Stimulated activated CD4-positive, alpha-beta T cell treated with anti-CD3 and anti-CD28 coated beads, Interleukin-1b, Interleukin-23, amount 100 ng/mL, for 1 hour (primary cell): ENCODE measurements at places on chromosomes 6 and 20.

DNA sequence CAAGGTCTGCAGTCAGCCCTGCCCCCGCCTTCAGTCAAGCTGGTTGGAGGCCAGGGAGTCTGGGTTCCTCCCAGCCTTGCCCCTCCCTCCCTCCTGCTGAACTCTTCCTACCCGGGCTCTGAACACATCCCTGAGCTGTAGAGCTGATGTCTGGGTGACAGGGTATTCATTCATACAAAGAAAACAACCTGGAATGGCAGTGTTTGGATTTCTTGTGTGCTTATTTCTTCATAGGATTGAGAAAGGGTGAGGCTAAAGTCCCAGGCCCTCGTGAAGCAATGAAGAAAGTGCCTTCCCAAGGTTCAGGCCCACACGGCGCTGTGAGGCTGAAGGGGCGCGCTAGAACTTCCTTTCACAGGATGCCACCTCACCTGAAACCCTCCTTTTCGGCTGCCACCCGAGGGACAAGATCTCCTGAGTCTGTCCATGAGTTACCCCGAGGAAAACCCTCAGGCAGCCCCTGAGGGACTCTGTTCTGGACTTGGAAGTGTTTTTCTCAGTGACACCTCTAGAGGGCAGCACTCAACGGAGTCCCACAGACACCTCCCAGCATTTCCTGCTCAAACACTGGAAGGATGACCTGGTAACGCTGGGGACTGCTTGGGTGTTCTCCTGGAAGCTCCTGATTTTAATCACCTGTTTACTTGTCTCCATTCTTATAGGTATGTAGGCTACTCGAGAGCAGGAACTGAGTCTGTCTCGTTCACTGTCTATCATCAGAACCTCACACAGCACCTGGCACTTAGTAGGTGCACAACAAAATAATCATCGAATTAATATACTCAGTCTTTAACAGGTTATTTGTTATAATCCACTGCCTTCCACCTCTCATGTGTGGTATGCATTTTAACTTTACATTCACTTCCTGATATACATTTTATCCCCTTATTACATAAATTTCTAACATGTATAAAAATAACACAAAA, 11.8 kb upstream of the GSTA1 start:
- no peak for DNase-seq

- DNase-seq = no peak
Observed at GRCh38 chr6:170167657-170168159, 123.2 kb downstream of the DLL1 start.

GRCh38 chr6:16476861-16477260, 238.5 kb downstream of the GMPR start:
- DNase-seq = no peak

DNA sequence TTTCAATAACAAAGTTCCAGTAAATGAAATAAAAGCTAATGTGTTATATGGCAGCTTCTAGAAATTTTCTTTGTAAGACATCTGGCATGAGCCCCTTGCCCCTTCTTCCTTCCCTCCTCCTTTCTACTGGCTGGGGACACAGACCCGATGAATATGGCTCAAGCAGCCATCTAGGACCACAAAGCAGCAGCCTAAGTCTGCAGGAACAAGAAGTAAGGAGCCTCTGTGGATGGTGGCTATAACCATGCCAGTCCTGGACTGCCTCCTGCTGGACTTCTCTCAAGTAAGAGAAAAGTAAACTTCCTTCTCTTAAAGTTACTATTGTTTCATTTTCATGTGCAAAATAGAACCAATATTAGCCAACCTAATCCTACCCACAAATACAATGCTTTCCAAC, 114.9 kb upstream of the DST start:
- DNase-seq = no peak

- no peak for DNase-seq
Observed at GRCh38 chr20:38404016-38404415, 31.1 kb downstream of the SNHG17 start.

DNA sequence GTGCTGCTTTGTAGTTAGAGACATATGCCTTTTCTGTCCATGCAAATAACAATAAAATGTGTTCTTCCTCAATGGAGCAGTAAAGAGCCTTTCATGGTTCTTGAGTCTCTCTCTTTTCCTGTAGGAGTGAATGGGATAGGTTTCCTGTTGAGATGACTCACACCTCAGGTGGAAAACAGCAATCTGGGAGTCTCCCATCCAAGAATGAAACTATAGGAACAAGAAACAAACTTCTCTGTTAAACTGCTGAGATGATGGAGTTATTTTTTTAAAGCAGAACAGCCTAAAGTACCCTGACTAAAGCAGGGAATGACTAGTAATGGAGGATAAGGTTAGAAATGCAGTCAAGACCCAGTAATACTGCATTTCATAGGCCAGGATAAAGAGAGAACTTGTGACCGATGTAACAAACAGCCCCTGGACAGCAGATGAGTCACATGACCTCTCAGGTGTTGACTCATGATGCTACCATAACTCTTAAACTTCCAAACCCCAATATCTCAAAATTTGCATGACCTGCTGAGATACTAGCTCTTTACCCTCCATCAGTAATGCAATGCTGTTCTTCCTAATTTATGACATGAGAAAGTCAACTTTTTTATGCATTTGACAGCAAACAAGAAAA, 548.9 kb downstream of the CBLN4 start:
- no peak for DNase-seq

- no peak for DNase-seq
Observed at GRCh38 chr6:12903246-12903645, 186.7 kb downstream of the PHACTR1 start.

GRCh38 chr6:45741437-45742171, 274.1 kb downstream of the CLIC5 start:
- no peak for DNase-seq

GRCh38 chr6:155089746-155090145, 94.6 kb downstream of the TIAM2 start:
- no peak for DNase-seq

GRCh38 chr6:85824329-85824728, 181.6 kb upstream of the SYNCRIP start:
- no peak for DNase-seq

DNA sequence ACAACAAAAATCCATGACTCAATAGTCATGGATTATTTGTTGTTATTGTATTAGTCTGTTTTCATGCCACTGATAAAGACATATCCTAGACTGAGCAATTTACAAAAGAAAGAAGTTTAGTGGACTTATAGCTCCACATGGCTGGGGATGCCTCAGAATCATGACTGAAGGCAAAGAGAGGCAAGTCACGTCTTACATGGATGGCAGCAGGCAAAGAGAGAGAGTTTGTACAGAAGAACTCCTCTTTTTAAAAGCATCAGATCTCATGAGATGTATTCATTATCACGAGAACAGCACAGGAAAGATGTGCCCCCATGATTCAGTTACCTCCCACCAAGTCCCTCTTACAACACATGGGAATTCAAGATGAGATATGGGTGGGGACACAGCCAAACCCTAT, 144.3 kb upstream of the PLCB4 start:
- DNase-seq = no peak

DNA sequence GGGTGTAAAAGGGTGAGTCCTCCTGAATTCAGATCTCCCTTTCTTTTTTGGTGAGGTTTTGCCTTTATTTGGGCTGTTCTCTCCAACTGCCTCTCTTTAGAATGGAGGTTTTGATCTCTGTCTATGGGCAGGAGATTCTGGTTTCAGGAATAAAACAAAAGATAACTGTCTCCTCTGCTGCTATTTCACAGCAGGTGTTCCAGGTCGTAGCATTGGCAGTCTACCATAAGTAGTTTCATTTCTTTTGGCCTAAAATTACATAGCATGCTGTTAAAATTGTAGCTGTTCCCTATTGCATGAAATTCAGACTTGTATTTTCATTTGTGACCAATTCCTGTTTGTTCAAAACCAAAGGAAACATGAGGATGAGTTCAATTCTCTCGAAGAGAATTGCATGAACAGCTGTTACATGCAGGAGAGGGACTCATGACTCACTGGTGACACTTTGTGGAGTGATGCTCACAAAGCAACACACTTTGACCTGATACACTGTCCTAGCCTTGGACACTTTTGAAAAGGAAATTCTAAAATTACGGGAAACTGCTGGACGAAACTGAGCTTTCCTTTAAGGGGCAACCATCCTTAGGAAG, 76.8 kb upstream of the SIRPG start:
- peak; percentile 3 for DNase-seq

GRCh38 chr6:97864366-97864765, 581.4 kb upstream of the MMS22L start:
- no peak for DNase-seq

DNA sequence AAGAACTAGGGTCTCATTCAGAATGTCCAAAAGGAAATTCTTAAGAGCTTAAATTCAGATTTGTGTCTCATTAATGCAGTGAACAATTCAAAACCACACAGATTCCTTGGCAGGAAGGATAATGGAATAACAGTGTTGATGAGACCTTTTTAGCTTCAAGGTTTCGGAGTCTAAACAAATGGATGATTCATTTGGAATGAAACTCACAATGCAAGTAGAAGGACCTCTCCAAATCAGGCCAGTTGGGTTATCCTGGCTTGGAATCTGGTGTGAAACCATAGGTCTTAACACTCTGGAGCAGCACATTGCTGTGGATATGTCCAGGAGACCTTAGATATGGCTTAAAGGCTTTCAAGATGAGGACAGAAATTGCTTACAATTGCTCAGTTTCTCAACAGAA, 44.9 kb downstream of the KCTD20 start:
- DNase-seq = no peak

DNA sequence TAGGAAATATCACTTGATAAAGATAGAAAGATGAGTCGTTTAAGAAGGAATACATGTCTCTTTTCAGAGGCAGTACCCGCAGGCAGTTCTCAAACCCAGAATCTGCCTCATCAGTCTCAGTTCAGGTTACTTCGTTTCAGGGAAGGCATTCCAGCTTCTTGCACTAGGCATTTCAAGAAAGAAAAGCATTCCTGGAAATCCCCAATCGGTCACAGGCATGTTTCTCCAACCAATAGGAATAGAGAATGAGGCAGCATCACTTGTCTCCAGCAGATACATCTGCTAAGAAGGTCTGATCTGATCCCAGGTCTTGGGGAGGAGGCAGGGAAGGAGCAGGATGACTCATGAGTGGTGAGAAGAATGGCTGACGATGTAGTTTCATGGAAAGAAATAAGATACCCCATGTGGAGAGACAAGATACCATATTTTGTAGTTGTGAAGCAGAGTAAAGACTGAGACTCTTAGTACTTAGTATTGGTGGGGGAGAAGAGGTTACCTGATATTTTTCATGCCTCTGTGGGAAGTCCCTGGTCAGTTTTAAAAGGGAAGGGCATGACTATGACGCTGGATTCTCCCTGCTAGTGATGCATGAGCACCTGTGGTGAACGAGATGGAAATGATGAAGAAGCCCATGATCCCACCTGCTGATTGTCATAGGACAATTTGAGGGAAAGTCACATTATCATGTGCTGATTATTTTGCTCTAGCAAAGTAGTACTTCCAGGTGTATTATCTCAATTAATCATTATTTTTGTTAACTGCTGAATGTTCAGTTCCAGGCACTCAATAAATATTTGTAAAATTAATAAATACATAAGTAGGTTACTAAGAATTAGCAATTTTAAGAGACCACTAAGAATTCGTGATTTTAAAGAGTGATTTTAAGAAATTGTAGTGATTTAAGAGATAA, 20.3 kb upstream of the HLA-DRB1 start:
- DNase-seq = no peak

GRCh38 chr6:119484598-119484997, 135.0 kb upstream of the MAN1A1 start:
- DNase-seq = no peak

GRCh38 chr6:4318321-4318720, 182.9 kb upstream of the ECI2 start:
- no peak for DNase-seq

DNA sequence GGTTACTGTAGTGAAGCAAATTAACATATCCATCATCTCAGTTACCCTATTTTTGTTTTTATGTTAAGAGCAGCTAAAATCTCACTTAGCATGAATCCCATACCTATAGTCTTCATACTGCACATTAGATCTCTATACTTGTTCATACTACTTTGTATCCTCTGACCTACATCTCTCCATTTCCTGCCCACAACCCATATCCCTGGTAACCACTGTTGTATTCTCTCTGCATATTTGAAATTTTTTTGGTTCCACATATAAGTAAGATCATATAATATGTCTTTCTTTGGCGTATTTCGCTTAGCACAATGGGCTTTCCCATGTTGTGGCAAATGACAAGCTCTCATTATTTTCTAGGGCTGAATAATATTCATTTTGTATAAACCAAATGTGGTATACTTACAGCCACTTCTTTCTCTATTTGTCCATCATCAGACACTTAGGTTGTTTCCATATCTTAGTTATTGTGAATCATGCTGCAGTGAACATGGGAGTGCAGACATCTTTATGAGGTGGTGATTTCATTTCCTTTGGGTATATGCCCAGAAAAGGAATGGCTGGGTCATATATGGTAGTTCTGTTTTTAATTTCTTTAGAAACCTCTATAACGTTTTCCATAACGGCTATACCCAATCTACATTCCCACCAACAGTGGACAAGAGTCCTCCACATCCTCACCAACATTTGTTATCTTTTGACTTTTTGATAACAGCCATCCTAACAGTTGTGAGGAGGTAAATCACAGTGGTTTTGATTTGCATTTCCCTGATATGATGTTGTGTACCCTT, 39.8 kb downstream of the BACH2 start:
- DNase-seq = no peak

DNA sequence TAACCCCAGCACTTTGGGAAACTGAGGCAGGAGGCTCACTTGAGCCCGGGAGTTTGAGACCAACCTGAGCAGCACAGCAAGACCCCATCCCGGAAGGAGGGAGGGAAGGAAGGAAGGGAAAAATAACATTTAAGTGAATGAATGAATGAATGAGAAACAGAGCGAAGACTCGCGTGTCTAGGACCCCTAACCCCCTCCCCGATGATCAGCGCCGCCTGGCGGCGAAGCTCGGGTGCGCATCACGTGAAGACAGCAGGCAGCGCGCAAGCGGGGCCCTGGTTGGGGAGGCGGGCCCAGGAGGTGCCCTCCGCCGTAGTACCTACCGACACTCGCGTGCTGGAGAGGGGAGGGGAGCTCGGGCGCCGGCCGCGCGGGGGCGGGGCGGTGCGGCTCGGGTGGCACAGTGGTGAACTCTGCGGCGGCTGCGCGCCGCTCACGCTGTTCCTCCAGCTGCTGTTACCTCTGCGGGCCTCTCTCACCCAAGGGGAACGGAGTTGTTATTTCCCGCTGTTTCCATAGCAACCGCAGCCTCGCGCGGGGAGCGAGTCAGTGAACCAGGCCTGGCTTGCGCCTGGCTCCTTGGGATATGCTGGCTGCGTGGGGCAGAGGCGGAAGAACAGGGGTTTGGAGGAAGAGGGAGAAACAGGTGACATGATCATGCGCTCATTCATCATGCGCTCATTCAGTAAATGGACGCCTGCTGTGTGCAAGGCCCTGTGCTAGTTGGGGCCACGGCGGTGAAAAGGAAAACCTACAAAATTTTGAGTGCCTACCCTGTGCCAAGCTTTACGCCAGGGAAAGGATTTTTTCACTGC, 2.0 kb upstream of the DCDC2 start:
- DNase-seq = peak; percentile 34

- DNase-seq = no peak
Observed at GRCh38 chr6:151962246-151962846, 154.9 kb downstream of the ESR1 start.

DNA sequence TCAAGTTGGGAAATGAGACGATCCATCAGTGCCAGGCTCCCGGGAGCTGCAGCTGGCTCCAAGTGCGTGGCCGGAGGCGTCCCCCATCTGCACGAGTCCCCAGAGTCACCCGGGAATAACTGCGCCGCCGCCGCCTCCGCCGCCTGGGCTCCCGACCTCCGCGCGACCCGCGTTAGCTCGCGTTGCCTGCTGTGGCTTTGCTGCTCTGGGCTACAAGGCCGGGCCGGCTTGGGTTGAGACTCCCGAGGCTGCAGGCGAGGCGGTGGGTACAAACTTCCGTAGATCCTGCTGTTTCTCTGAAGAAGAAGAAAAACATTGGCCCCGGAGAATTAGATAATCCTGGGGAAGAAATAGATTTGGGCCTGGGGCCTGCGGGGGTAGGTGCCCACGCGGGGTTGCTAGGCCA, 7.4 kb upstream of the LAMP5 start:
- DNase-seq = no peak
